HepG2 (cell line): ENCODE measurements at places on chromosomes 6 and 20.

- DNase-seq: no peak
- H3K27ac ChIP-seq: no peak overlapping the region
- no peaks in the 10 kb centered on the region for H3K27me3 ChIP-seq
- H3K36me3 ChIP-seq: no peaks in the 10 kb centered on the region
- no peak overlapping the region for H3K4me3 ChIP-seq
Measured at GRCh38 chr6:140107216-140107615, 732.8 kb upstream of the CITED2 start.

- DNase-seq: no peak
- no peak overlapping the region for H3K4me3 ChIP-seq
- H3K27me3 ChIP-seq: peaks cover 44% of the 10 kb centered on the region
- H3K36me3 ChIP-seq: no peaks in the 10 kb centered on the region
- no peak overlapping the region for H3K27ac ChIP-seq
Measured at GRCh38 chr20:57898332-57898731, 188.5 kb upstream of the PMEPA1 start.

DNA sequence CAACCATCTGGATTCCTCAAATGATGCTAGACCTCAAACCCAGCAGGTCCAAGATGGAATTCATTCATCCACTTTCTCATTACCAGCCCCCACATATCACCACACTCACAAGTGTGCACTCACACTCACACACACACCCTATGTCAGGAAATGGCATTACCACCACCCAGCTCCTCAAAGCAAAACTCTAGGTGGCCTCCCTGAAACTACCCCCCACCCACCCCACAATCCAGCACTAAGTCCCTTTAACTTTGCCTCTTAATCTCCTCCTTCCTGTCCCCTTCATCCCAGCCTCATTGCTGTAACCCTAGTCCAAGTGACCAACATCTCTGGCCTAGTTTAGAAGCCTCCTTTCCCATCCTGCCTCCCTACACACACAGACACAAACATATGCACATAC, 109.4 kb downstream of the TNFAIP3 start:
- DNase-seq: no peak
- no peaks in the 10 kb centered on the region for H3K4me1 ChIP-seq
- H3K27me3 ChIP-seq: peaks cover 52% of the 10 kb centered on the region
- H3K36me3 ChIP-seq: no peaks in the 10 kb centered on the region
- no peak overlapping the region for H3K27ac ChIP-seq

GRCh38 chr20:50308513-50309279, 118.1 kb downstream of the CEBPB start:
- peak overlapping the region; percentile 53 for H3K4me3 ChIP-seq
- no peaks in the 10 kb centered on the region for H3K27me3 ChIP-seq

- peak overlapping the region; percentile 72 for H3K4me3 ChIP-seq
- peak overlapping the region; percentile 96 for H3K27ac ChIP-seq
- DNase-seq: peak; percentile 97
- no peaks in the 10 kb centered on the region for H3K36me3 ChIP-seq
- peaks cover 70% of the 10 kb centered on the region for H3K4me1 ChIP-seq
- H3K27me3 ChIP-seq: no peaks in the 10 kb centered on the region
Measured at GRCh38 chr6:2989332-2990247, 10.1 kb upstream of the NQO2 start.

DNA sequence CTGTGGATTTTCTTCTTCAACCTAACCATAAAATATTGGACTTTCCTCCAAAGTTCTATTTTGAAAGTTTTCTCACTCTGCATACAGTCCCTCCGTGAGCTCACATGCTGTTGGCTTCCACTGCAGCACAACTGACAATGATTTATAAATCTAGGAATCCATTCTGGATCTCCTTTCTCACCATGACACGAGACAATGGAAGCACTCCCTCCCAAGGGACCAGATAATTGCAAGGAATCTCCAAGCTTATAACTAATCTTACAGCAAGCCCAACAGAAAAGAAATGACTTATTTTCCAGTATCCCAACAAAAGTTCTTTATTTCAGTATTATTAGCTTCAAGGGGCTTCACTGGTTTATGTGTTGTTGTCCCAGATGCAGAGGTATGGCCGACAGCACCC, 729.0 kb downstream of the RFPL4B start:
- H3K36me3 ChIP-seq: no peaks in the 10 kb centered on the region
- no peak overlapping the region for H3K4me3 ChIP-seq
- no peaks in the 10 kb centered on the region for H3K27me3 ChIP-seq

DNA sequence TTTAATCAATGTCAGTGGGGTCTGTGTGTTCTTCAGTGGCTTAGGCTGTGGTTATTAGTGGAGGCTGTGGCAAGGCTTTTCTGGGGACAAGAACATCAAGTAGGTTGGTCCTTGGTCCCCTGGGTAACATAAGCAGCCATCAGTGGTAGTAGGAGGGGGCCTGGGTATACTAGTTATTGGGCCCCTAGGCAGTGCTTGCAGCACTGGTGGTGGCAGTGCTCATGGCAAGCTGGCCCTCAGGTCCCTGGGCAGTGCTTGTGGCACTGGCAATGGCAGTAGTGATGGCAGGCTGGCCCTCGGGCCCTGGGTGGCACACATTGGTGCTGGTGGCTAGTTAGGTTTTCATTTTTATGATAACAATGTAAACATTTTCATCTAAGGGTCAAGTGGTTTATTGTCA, 32.5 kb upstream of the MAS1 start:
- H3K27me3 ChIP-seq: no peaks in the 10 kb centered on the region
- no peaks in the 10 kb centered on the region for H3K4me1 ChIP-seq
- H3K36me3 ChIP-seq: no peaks in the 10 kb centered on the region

GRCh38 chr6:28282926-28283325, 1.6 kb downstream of the PGBD1 start:
- H3K36me3 ChIP-seq: peaks cover 5% of the 10 kb centered on the region
- no peak overlapping the region for H3K4me3 ChIP-seq
- peaks cover 16% of the 10 kb centered on the region for H3K4me1 ChIP-seq
- H3K27ac ChIP-seq: no peak overlapping the region
- DNase-seq: no peak
